ENCODE measurements at places on chromosomes 6 and 20.

GRCh38 chr6:127195833-127196232, 70.8 kb upstream of the RNF146 start:
- DNase-seq: no peak

DNA sequence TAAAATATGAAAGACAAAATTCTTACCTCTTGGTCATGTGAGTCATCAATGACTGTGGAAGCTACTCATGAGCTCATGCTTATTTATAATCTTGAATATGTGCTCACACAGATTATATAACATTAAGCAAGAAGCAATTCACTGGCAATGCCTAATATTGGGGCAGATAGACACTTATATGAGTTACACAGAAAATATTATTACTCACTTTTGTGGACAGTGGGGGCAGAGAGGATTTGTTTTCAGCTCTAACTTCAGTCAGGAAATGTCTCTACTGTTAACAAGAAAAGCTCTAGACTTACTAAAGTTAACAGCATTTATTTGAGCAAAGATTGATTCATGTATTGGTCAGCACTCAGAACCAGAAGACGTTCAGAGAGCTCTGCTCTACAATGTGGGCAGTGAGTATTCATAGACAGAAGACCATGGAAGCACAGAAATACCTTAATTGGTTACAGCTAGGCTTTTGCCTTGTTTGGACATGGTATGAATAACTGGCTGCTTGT, 85.8 kb upstream of the AHI1 start:
- no peak for DNase-seq

GRCh38 chr6:167493976-167494697, 169.3 kb downstream of the TTLL2 start:
- no peak for DNase-seq

GRCh38 chr6:91132461-91132860, 545.6 kb upstream of the MAP3K7 start:
- DNase-seq: no peak
